ENCODE measurements at places on chromosomes 5 and 9. TPM values are rescaled to one million over a fixed set of nuclear protein-coding genes. Genes with fewer than 3 reads are reported as not detected.

GRCh38 chr9:21565155-21565554 is 83.0 kb upstream of the IFNE start:
- peaks cover 7% of the 10 kb centered on the region for H3K27me3 ChIP-seq
- no peaks in the 10 kb centered on the region for H3K4me1 ChIP-seq
- H3K36me3 ChIP-seq, result no peaks in the 10 kb centered on the region
- DNase-seq, result no peak

DNA sequence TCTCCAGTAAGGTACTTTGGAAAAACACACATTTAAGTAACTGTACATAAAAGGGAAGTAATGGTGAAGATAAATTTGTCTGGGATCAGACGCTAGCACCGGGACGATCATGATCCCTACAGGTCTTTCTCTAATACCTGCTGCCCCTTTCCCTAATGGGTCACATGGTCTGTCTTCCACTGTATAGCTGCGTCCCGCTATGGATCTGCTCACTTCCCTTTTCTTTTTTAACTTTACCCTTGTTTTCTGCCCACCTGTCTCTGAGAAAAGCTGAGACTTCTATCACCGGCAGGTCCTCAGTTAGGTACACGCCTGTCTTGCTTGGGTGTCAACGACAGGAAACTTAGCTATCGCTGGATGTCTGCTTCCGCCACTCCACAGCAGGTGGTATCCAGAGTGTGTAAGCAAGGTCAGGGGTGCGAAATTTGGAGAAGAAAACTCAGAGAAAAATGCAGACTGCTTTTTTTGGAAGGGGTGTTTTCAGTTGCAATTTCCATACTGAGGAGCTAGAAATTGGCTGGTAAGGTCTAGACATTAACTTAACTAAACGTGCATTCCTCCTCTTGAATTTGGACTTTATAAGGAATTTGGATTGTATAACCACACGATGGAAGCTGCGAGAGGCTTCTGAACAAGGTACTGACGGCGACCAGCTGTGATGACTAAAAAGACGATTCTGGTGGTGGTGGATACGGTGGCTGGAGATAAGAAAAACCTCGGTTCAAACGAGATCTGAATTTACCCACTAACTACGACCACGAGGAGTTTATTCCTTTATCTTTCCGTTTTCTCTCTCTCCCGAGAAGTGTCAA is 1.1 kb upstream of the ICE1 start:
- H3K36me3 ChIP-seq, result no peaks in the 10 kb centered on the region
- DNase-seq, result no peak
- no peaks in the 10 kb centered on the region for H3K27me3 ChIP-seq
- H3K4me3 ChIP-seq, result peak overlapping the region; percentile 75

GRCh38 chr9:113620377-113621161 is 157.0 kb downstream of the RGS3 start:
- DNase-seq, result peak; percentile 84
- no peak overlapping the region for H3K4me3 ChIP-seq
- no peaks in the 10 kb centered on the region for H3K36me3 ChIP-seq
- H3K27ac ChIP-seq, result peak overlapping the region; percentile 56
- H3K4me1 ChIP-seq, result peaks cover 15% of the 10 kb centered on the region
- no peaks in the 10 kb centered on the region for H3K27me3 ChIP-seq

DNA sequence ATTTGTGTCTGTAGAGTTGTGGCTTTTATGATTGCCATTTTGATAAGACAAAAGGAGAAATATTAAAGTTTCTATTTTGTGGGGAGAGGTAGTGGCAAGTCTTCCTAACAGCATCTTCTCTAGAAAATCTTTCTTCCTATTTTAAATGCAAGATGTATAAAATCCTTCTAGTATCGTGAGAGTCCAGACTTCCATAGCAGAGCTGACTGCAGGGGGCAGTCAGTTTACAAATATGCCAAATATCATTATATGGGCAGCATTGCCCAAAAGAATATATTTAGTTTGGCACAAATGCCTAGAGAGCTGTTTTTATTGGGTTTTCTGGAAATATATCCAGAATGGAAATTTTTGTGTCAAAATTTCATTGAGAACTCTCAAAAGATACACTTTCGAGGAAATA is 82.1 kb upstream of the ALDH1A1 start:
- H3K36me3 ChIP-seq, result no peaks in the 10 kb centered on the region
- H3K27me3 ChIP-seq, result no peaks in the 10 kb centered on the region
- H3K4me3 ChIP-seq, result no peak overlapping the region
- no peak for DNase-seq
- H3K4me1 ChIP-seq, result peaks cover 7% of the 10 kb centered on the region

- no peak overlapping the region for H3K4me3 ChIP-seq
- no peaks in the 10 kb centered on the region for H3K4me1 ChIP-seq
- no peak overlapping the region for H3K27ac ChIP-seq
- H3K36me3 ChIP-seq, result no peaks in the 10 kb centered on the region
- no peaks in the 10 kb centered on the region for H3K27me3 ChIP-seq
Measured at GRCh38 chr9:1455766-1456165, 405.6 kb downstream of the DMRT2 start.

DNA sequence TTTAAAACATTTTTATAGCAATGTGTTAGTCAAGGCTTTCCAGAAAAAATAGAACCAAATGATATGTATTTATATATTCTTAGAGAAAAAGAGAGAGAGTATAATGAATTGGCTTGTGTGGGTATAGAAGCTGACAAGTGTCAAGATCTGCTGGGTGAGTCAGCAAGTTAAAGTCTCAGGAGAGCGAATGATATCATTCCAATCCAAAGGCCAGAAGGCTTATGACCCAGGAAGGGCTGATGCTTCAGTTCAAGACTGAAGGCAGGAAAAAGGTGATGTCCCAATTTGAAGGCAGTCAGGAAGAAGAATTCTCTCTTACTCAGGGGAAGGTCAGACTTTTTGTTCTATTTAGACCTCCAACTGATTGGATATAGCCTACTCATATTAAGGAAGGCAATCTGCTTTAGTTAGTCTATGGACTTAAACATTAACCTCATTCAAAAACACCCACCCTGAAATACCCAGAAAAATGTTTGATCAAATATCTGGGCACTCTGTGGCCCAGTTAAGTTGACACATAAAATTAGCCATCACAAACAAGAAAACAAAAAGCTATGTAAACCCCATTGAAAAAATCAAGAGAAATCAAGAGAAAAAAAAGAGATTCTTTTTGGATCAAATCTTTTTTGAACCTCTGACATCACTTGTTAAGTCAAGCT is 189.6 kb downstream of the PIK3R1 start:
- H3K4me1 ChIP-seq, result peaks cover 1% of the 10 kb centered on the region
- no peaks in the 10 kb centered on the region for H3K36me3 ChIP-seq
- no peak overlapping the region for H3K4me3 ChIP-seq

DNA sequence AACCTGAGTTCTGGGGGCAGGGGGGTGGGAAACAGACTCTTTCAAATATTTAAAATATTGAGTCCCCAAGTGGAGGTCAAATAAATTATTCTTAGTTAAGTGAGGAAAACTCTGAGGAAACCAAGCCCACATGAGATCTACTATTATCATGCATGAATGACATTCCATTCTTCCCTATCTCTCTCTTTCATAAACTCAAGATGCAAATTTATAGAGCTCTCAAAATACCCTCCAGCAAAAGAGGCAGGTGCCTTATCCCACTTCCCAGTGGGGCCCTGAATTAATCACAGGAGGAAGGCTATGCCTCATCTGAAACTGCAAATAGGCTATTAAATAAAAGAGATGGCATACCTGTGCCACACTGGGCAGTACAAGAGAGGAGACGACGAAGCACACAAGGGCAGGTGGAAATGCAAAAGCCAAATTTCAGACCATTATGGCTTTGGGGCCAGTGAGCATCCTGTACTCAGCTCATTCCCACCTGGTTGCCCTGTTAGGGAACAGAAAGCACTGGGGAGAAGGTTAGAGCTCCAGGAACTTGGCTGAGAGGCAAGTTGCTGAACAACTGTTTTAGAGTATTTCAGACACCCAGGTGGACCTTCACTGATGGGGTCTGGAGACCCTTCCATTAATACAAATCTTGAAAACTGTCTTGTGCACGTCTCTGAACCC is 102.2 kb upstream of the EQTN start:
- H3K36me3 ChIP-seq, result no peaks in the 10 kb centered on the region
- no peaks in the 10 kb centered on the region for H3K27me3 ChIP-seq
- H3K4me3 ChIP-seq, result no peak overlapping the region
- H3K4me1 ChIP-seq, result peaks cover 12% of the 10 kb centered on the region
- H3K27ac ChIP-seq, result no peak overlapping the region

DNA sequence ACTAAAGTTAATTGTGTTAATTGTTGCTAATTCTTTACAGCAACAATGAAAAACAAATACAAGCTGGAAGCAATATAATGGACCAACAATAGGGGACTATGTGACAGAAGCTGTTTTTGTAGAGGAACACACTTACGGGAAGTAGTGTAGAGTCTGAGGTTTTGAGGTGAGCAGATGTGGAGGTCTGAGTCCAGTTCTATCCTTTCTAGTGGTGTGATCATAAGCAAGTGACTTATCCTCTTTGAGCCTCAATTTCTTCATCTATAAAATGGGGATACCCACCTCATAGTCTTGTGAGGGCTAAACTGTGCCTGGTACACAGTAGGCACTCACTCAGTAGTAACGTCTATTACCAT is 28.3 kb downstream of the ALG2 start:
- H3K36me3 ChIP-seq, result no peaks in the 10 kb centered on the region
- H3K27me3 ChIP-seq, result no peaks in the 10 kb centered on the region
- no peak overlapping the region for H3K27ac ChIP-seq

DNA sequence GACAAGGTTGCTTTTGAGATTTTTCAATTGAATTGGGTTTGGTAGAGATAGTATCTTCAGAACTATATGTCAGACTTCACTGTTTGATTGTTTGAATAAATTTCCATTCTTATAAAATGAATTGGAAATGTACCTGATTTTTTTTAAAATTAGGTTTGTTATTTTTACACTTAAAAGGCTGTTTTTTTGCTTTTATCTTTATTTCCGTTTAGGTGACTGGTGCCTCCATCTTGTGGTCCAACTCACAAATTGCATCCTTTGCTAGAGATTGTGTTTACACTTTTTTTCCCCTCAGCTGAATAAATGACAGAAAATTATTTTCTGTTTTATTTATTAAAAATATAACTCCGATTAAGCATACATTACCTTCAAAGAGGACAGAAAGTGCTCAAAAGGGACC is 15.6 kb downstream of the NDUFAF2 start:
- no peaks in the 10 kb centered on the region for H3K4me1 ChIP-seq
- H3K27me3 ChIP-seq, result no peaks in the 10 kb centered on the region
- H3K27ac ChIP-seq, result no peak overlapping the region
- no peak for DNase-seq
- no peaks in the 10 kb centered on the region for H3K36me3 ChIP-seq

DNA sequence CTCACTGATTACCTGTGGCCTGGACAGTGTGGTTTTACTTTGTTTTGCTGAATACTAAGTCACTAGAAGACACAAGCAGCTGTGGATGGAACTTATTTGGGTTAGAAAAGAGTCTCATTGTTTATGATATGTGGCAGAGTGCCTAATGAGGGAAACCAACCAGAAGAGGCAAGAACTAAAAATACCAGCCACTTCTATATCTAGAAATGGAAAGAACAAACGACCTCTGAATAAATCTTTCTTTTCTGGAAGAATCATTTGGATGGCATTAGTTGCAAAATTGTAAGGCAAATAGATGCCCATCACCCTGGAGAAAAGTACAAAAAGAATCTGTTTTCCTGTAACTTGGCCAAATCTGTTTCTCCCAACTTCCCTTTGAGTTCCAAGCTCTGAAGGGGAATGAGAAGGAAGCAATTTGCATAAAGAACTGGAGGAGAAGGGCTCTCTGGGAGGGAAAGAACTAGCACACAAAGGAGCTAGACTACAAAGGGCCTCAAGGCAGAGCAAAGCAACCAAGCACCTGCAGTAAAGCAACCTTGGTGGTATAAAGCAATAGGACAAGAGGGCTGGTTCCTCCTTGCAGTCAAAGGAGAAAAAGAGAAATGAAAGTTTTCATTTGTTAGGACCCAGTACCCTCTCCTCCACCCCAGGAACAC is 455.4 kb downstream of the CAAP1 start:
- H3K27ac ChIP-seq, result no peak overlapping the region
- no peaks in the 10 kb centered on the region for H3K27me3 ChIP-seq
- DNase-seq, result no peak
- H3K4me1 ChIP-seq, result no peaks in the 10 kb centered on the region

DNA sequence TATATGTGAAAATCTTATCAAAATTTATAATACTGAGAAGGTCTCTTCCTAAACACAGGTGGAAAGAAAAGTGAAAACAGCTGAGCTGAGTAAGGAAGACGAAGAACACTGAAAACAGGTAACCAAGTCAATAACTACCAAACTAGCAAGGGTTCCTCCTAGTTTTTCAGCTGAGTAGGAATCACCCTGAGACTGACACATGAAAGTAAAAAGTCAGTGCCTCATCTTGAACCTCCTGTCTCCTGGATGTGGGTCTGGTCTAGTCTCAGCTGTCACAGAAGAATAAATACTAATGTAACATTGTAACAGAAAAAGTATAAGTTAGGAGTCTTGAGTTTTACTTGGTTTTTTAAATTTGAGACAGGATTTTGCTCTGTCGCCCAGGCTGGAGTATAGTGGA is 121.0 kb downstream of the MEF2C start:
- H3K36me3 ChIP-seq, result no peaks in the 10 kb centered on the region
- DNase-seq, result no peak

- no peak overlapping the region for H3K27ac ChIP-seq
- no peaks in the 10 kb centered on the region for H3K36me3 ChIP-seq
- peak; percentile 72 for DNase-seq
- H3K4me1 ChIP-seq, result peaks cover 9% of the 10 kb centered on the region
Measured at GRCh38 chr5:175796536-175797499, 74.6 kb upstream of the CPLX2 start.

- H3K27me3 ChIP-seq, result no peaks in the 10 kb centered on the region
- no peak for DNase-seq
- H3K4me1 ChIP-seq, result no peaks in the 10 kb centered on the region
- no peaks in the 10 kb centered on the region for H3K36me3 ChIP-seq
- no peak overlapping the region for H3K27ac ChIP-seq
- H3K4me3 ChIP-seq, result no peak overlapping the region
Measured at GRCh38 chr9:96603305-96604003, 16.2 kb downstream of the CDC14B start.

CTSL gene
- 94.0 TPM for total RNA-seq

PFN3 gene
- total RNA-seq, result not detected

All from ovary (tissue), 10 donors.